NCI-H2171 treated with DMSO at 0.1 percent for 48 hours (cell line): ENCODE measurements at places on chromosomes 7 and 10.

- no peak for DNase-seq
Measured at GRCh38 chr7:128908750-128909624, 1.5 kb downstream of the KCP start.

- no peak for DNase-seq
Measured at GRCh38 chr10:126277181-126277580, 111.1 kb downstream of the ADAM12 start.

DNA sequence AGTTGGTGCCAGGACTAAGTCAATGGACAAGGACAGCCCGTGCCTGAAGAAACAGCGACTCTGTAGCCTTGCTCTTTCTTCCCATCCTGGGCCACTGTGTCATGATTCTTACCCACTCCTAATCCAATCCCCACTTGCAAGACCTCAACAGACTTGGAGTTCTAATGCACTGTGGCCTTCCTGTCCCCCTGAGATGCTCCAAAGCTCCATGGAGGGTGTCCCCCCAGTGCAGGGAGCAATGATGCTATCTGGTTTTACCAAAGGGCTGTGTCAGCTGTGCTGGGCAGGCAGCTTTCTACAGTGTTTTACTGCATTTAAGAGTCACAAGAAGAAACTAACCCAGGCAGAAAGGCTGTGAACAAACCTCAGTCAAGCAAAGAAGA lies 108.1 kb downstream of the PRKAG2 start:
- no peak for DNase-seq

GRCh38 chr10:22339761-22340328 lies 5.5 kb upstream of the SPAG6 start:
- DNase-seq, result no peak

GRCh38 chr10:133139551-133140065 lies 20.4 kb upstream of the KNDC1 start:
- DNase-seq, result no peak

DNA sequence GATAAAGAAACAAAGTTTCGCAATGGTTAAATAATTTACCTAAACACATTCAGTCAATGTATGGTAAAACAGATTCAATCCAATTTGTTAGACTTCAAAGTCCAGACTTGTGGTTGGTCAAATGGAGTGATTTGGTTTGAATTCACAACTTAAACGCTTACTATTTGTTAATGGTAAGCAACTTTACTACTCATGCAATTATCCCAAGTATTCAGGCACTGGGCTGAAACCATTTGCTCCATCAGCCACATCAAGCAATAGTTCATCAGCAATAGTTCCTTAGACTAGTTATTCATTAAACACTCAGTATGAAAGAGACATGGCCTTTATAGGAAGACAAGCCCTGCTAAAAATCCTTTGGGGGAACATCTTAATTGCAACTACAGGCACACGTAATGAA lies 253.0 kb downstream of the AGMO start:
- DNase-seq, result no peak

DNA sequence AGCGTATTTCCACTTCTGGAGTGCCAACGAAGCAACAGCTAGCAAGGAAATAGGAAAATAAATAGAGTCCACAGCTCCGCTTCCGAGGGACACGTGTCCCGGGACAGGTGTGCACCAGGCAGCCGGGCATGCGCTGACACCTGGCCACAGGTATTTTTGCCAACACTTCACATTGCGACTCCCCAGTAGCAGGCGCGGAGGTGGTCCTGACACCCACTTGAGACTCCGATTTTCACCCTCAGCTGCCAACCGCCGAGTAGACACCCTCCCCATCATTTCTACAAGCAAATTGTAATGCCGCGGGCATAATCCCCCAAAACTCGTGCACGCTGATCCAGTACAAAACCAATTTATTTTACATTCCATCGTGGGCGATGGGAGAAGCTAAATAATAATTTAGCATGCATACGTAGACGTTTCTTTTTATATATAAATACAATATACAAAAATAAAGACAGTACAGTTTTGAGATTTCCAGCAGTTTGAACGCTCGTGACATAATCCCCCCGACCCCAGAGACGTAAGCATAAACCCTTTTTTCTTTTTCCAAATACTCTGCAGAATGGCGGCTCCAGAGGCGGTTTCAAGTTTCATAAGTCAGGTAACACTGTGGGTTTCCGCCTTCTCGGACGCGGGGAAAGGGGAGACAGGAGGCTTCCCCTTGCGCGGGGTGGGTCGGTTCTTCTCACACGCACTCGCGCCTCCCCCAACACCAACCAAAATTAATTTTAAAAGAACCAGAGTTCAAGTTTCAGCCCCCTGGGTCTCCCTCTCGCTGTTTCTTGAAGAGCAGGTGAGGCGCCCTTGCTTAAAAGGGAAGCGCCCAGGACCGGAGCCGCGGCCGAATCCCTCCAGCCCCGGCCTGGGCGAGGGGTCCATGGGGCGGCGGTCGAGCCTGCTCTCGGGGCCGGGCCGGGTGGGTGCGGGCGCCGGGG lies 5.7 kb downstream of the MNX1 start:
- no peak for DNase-seq

DNA sequence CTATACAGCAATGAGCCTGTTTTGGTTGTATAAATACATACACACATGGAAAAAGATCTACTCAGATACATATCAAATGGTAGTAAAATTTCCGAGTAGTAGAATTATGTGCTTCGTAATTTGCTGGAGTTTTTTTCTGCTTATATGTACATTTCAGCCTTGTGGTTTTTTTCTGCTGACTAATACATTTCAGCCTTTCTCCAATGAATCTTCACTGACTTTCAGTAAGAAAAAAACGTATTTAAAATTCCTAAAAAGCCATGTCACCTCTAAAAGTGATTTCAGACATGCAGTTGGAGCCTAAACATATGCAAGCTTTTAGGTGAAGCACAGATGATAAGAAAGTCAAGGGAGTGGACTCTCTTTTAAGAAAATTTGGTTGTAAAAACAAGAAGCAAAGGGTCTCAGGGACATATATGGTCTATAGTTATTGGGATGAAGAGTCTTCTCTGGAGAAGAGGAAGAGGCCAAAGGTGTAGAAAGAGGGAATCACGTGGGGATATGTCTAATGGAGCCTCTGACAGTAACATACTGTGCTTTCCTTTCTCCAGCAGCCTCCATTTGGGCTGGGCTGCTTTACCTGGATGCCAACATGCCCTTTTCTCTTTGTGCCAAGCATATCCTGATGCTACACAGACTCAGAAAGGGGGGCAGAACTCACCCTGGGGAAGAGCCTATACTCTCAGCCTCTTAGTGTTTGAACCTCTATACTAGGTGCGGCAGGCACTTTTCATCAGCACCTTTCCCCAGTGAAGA lies 2.4 kb downstream of the AMPH start:
- DNase-seq, result no peak

DNA sequence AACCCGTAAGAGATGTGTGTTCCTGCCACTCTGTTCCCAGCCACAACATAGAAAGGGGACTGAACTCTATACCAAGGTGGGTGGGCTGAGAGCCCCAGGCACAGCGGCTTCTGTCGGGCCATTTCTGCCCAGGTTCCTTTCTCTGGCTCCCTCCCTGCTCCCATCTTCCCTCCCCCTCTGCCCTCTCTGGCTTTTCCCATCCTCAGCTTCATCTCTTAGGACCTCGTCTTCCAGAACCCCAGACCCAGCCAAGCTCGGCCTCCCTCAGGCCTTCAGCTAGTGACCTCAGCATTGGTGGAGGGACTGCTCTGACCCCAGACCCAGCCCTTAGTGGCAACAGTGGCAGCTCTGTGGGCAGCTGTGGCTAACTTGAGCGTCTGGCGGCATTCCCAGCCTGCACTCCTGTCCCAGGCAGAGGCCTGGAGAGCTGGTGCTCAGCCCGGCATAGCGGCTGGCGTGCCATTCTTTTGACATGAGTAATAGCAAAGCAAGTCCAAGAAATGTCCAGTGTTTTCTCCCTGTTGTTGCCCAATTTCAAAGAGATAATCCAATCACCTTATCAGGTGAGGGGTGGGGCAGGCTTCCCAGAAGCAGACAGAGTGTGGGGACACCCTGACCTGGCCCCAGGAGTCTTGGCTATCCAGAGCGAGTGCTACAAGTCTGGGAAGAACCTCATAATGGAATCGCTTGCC lies 15.9 kb downstream of the PTPRE start:
- DNase-seq, result no peak

- no peak for DNase-seq
Measured at GRCh38 chr10:17790651-17791050, 18.5 kb upstream of the MRC1 start.

GRCh38 chr10:108819302-108819701 lies 1104.0 kb downstream of the XPNPEP1 start:
- no peak for DNase-seq

GRCh38 chr7:151038951-151039849 lies 9.1 kb upstream of the ASIC3 start:
- no peak for DNase-seq

- no peak for DNase-seq
Measured at GRCh38 chr7:149559711-149560110, 62.1 kb upstream of the ZNF746 start.
